ENCODE measurements at places on chromosomes 4 and X.

GRCh38 chr4:113524096-113524495 is 237.4 kb downstream of the CAMK2D start:
- no peak for DNase-seq

GRCh38 chr4:6561173-6561516 is 13.8 kb upstream of the MAN2B2 start:
- no peak for DNase-seq

DNA sequence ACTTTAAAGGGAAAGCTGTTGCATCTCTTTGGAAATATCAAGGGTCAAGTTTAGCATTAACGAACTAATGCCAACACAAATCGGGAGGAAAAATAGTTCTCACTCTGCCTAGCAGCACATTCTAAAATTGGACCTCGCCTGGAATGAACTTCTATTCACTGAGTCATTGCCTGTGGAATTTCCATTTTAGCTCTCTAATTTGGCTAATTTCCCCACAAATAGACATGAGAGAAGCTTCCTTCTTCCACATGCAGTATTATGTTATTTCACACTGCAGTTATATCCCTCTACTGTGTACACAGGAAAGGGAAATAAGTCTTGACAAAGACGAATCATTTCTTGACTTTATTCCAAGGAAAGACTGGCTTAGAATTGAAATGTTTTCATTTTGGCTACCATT is 9.3 kb downstream of the ZXDA start:
- no peak for DNase-seq

GRCh38 chr4:181105487-181105886 is 1137.7 kb upstream of the TENM3 start:
- no peak for DNase-seq

DNA sequence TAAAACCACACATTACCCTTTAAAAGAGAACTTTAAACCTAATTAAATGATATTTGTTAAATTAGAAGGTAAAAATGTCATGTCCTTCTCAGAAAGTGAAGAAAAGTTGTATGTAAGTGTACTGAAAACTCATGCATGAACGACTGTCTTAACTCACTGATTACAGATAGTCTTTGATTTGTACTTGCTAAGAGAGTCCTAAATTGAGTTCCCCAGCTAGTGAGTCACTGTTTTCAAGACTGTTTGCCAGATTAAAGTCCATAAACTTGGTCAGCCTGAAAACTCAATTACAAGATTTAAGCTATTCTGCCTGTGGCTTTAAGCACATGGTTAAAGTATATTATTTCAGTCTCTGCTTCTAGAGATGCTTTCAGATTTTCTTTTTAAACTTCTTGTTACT is 124.9 kb upstream of the ZCCHC13 start:
- DNase-seq: no peak

GRCh38 chrX:45669715-45670340 is 469.2 kb upstream of the DIPK2B start:
- DNase-seq: no peak

DNA sequence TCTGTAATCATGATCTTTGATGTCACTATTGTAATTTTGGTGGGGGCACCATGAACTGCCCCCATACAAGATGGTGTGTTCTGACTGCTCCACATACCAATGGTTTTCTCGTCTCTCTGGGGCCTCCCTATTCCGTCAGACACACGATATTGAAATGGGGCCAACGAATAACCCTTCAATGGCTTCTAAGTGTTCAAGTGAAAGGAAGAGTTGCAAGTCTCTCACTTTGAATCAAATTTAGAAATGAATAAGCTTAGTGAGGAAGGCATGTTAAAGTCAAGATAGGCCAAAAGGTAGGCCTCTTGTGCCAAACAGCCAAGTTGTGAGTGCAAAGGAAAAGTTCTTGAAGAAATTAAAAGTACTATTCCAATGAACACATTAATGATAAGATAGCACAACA is 205.4 kb downstream of the SPRY1 start:
- DNase-seq: no peak

DNA sequence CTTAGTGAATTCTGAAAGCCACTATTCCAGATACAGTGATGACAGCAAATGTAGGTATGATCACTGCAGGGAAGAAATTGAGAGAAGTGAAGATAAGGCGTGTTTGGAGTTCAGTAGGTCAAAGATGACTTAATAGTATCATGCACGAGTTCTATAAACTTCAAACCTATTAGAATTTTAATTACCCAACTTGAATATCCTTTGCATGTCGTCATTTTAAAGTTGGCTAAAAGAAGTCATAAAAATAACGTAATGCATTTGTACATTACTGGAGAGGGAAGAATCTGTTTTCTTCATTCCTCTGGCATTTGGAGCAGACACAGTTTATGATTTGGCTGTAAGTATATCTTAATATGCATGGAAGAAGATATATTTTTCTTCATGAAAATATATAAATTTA is 68.6 kb upstream of the MXRA5 start:
- DNase-seq: no peak

DNA sequence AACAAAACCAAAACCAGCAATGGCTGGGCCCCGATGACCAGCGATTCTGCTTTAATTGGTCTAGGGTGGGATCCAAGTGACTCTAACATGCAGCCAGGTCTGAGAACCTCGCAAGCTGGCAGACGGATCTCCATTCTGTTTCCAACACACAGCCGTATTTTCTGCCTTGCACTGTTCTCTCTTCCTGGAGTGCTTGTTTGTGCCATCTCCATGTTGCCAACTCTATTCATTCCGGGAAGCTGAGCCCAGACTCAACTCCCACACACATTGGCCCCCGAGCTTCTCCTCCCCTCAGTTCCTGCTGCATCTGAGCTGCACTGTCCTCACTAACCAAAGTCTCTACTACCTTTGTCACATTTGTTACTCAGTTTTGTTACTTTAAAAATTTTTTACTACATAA is 35.6 kb downstream of the GEMIN8 start:
- DNase-seq: no peak

DNA sequence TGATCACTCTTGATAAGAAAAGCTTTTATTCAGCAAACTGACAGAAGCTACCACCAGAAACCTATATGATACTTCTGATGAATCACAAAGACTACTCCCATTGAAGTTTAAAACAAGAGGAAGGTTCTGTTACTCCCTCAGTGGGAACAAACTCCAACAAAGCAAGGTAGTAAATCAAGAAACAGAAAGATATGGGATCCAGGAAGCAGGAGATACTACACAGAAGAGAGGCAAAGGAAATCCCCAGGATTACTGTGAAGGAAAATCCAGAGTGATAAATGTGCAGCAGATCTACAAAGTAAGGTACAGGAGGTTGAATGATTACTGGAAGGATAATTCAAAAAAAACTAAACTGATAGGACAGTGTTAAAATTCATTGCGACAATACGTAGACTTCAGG is 222.4 kb downstream of the HHIP start:
- DNase-seq: no peak

- no peak for DNase-seq
Observed at GRCh38 chr4:37431417-37431743, 186.8 kb downstream of the NWD2 start.

- no peak for DNase-seq
Observed at GRCh38 chrX:79288733-79289132, 78.4 kb downstream of the ITM2A start.

All from CD4-positive, alpha-beta T cell treated with Interleukin-12 subunit alpha and Interleukin-12 subunit beta, for 1 hour (primary cell).